Heart left ventricle (tissue), 16 donors: ENCODE measurements at places on chromosomes 3 and 15. TPM values are rescaled to one million over a fixed set of nuclear protein-coding genes. Genes with fewer than 3 reads are reported as not detected.

The CNTN6 gene
- total RNA-seq, result not detected

DNA sequence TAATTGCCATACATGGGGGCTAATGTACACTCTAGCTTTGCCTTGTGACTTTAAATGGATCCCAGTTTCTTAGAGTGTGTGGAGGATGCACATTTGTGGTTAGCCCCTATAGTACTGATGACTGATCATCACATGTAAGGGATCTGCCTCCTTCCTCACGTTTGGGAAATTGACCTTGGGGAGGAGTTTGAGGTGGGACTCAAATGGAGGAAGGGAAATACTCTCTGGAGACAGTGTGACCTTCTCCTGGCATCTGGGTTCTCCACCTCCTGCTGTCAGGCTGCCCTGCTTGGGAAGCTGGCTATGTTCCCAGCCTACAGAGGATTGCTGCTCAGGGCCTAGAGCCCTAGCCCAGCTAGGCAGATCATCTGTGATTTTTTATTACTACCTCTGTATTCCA lies 48.7 kb downstream of the PPM1L start:
- peak; percentile 71 for DNase-seq

DNA sequence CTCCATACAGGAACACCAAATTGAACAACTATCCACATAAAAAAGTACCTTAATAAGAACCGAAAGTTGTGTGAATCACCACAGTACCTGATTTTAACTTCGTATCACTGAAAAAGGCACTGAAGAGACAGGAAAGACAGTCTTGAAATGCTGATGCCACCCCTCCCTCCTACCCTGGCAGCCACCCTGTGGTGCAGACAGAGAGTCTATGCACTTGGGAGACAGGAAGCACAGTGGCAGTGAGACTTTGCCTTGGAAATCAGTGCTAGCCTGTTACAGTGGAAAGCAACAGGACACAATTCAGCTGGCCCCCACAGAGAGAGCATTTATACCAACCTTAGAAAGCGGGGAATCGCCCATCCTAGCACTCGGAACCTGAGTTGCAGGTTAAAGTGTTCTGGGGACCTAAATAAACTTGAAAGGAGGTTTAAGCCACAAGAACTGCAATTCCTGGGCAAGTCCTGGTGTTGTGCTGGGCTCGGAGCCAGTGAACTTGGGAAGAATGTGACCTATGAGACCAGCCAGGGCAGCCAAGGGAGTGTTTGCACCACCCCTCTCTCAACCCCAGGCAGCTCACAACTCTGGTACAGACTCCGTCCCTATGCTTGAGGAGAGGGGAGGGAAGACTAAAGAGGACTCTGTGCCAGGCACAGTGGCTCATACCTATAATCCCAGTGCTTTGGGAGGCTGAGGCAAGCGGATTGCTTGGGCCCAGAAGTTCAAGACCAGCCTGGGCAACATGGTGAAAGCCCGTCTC lies 240.1 kb downstream of the ISL2 start:
- peak; percentile 70 for DNase-seq

GRCh38 chr3:136728918-136729317 lies 23.3 kb downstream of the STAG1 start:
- DNase-seq, result no peak

- no peak for DNase-seq
Measured at GRCh38 chr3:66066963-66067617, 28.4 kb upstream of the MAGI1 start.

- DNase-seq, result no peak
Measured at GRCh38 chr3:192373032-192373431, 354.3 kb downstream of the FGF12 start.

- no peak for DNase-seq
Measured at GRCh38 chr15:29117778-29118177, 151.8 kb downstream of the NSMCE3 start.

DNA sequence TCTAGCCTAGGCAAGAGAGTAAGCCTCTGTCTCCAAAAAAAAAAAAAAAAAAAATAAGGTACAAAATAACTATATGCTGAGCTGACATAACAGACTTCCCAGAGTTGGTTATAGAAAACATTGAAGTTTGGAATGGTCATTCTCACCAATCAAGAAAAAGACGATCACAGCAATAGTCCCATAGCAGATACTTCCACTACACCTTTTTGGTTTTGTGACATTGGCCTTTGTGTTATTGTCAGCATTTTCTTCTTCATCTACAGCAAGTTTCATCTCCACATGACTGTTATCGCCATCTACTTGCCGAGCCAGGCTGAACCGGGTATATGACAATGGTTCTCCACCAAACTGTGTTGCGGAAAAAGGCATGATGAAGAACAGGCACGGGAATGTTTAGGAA lies 6.9 kb downstream of the TFRC start:
- no peak for DNase-seq

The SERP1 gene
- total RNA-seq, result 23.8 TPM

DNA sequence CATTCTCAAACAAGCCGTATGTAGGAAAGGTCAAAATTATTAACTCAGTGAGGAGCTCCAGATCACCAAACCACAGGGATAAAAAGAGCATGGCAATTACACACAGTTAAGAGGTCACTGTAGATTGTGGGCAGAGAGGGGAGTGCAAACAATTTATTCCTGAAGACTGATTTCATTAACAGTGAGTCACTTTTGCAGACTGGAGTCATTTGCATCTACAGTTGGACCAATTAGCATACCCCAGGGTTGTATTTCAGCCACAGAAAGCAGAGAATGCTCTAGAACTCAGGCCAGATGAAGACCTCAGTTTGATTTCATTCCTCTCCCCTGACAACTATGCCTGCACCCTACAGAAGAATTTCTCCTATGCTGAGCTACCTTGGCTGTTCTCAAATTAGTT lies 40.1 kb downstream of the SETMAR start:
- DNase-seq, result no peak

GRCh38 chr3:85364296-85364909 lies 405.6 kb downstream of the CADM2 start:
- DNase-seq, result no peak

The IMPG2 gene
- total RNA-seq, result 0.28 TPM

DNA sequence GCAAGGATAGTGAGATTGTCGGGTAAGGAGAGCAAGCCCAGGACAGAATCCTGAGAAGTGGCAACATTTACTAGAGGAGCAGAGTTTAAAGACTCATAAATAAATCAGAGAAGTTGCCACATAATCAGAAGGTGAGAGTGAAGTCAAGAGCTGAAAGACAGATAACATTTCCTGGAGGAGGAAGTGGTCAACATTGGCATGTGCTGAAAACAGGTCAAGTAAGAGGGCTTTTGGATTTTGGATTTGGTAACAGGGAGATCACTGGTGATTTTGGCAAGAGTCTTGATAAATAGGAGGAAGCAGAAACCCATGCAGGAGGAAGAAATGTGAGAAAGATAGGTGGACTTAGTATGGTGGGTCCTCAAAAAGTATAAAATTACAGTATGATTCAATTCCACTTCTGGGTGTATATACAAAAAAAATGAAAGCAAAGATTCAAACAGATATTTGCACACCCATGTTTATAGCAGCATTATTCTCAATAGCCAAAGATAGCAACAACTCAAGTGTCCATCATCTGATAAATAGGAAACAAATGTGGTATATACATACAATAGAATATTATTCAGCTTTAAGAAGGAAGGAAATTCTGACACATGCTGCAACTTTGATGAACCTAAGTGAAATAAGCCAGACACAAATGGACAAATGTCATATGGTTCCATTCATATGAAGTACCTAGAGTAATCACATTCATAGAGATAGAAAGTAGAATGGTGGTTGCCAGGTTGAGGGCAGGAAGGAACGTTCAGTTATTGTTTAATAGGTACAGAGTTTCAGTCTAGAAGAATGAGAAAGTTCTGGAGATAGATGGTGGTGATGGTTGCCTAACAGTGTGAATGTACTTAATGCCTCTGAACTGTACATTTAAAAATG lies 27.3 kb upstream of the MBNL1 start:
- no peak for DNase-seq

The CFAP92 gene
- not detected for total RNA-seq

GRCh38 chr3:168047190-168047795 lies 48.4 kb downstream of the GOLIM4 start:
- DNase-seq, result no peak

- no peak for DNase-seq
Measured at GRCh38 chr3:72199530-72199929, 414.6 kb upstream of the PROK2 start.

DNA sequence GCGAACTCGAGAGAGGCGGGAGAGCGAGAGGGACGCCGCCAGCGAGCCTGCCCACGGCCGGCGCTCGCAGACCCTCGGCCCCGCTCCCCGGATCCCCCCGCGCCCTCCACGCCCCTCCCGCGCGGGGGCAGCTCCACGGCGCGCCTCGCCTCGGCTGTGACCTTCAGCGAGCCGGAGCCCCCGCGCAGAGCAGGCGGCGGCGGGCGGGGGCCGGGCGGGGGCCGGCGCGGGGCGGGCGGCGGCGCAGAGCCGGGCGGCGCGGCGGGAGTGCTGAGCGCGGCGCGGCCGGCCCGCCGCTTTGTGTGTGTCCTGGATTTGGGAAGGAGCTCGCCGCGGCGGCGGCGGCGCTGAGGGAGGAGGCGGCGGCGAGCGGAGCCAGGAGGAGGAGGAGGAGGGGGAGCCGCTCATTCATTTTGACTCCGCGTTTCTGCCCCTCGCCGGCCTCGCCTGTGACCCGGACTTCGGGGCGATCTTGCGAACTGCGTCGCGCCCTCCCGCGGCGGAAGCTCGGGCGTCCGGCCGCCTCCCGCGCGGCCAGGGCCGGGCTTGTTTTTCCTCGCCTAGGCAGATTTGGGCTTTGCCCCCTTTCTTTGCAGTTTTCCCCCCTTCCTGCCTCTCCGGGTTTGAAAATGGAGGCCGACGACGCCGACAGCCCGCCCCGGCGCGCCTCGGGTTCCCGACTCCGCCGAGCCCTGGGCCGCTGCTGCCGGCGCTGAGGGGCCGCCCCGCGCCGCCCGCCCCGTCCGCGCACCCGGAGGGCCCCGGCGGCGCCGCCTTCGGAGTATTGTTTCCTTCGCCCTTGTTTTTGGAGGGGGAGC lies 524 bp downstream of the IGF1R start:
- DNase-seq, result peak; percentile 77

DNA sequence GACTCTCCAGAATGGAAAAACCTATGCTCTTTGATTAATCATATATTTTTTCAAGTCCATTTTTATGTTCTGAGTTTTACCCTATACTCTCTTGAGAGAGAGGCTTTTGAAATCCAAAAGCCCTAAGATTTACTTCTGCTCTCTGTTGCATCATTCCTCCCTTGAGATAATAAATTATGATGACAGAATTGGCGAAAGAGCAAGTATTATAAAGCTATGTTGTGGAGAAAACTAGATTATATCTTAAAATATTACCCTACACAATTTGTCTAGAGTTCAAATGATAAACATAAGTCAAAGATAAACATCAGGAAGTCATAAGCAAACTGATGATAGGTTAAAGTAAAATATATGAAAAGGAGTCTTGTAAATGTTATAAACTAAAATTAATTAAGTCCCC lies 293.4 kb upstream of the MME start:
- no peak for DNase-seq

GRCh38 chr15:70158309-70159000 lies 60.7 kb upstream of the TLE3 start:
- DNase-seq, result no peak

The GHSR gene
- not detected for total RNA-seq

The BRPF1 gene
- 15.8 TPM for total RNA-seq

- DNase-seq, result no peak
Measured at GRCh38 chr3:25587094-25587493, 77.6 kb downstream of the TOP2B start.

- no peak for DNase-seq
Measured at GRCh38 chr3:67947808-67948508, 293.5 kb upstream of the SUCLG2 start.

DNA sequence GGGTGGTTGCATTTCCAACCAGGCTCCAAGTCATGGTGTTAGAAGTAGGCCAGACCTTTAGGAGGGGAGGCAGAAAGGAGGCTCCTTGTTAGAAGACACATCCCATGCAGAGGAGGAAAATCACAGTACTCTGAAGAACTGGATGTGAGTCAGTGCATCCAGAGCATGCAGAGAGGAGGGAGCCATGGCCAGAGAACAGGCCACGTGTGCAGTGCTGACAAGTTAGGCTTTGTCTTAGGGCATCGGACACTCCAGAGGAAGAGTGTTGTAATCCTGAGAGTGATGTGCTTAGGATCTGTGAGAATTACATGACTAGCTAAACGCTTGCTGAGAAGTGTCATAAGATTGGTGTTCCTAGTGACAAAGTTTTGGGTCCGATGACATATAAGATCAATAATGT lies 456.5 kb upstream of the THRB start:
- DNase-seq, result no peak

- no peak for DNase-seq
Measured at GRCh38 chr3:94172695-94173310, 109.9 kb downstream of the NSUN3 start.

The ADAMTSL3 gene
- 10.7 TPM for total RNA-seq

The SLC15A2 gene
- 7.6 TPM for total RNA-seq

- no peak for DNase-seq
Measured at GRCh38 chr3:97927704-97928103, 44.5 kb downstream of the RIOX2 start.

DNA sequence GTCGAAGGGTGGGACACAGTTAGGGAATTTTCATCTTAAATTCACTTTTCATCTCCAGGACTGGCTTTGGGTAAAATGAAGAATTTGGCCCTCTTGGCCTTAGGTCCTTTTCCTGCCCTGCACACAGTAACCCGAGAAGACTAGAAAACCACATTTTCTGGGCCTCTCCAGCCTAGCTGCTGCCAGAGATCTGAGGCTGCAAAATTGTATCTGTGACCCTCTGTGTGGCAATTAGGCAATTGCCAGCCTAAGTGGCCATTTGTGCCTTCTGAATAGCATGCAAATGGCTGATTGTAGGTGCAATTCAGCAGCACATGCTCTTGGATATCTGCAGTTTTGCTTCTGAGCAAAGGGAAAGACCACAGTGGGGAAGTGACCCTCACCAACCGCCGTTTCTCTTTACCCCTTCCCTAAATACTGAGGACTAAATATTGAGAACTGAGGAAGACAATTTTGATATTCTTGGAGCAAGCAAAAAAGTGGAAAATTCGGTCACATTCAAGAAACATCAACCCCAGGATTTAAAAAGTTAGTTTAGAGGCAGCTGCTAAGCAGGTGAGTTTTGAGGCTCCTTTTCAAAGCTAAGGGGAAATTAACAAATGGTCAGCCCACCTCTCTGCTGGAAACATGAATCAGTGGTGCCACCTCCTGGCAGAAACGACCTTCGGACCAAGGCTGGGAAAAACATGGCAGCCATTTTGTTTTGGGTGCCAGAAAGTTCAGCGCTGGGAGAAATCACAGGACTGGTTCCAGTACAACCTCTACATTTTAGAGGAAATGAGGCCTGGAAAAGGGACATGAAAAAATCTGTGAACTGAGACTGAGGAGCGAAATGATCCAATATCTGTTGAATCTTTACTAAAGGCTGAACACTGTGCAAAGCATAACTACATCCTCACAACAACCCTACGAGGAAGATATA lies 56.6 kb upstream of the PRTG start:
- DNase-seq, result no peak
